ENCODE measurements at places on chromosomes 1 and 21.

DNA sequence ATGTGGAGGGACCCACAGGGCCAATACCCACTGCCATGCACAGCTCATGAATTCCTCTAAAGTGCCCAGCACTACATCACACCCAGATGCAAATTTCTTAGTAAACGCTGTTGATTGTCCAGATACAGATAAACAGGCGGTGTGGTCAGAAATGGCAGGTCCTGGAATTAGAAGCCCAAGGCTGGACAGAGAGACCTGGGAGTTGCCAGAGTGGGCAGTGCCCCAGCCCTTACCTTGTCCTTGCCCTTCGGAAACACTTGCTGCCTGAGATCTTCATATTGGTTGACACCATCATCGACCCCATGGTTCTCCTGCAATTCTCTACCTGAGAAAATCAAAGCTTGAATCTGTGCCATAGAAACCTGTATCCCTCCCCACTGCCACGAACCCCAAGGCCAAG, 149.3 kb upstream of the ETV3 start:
- DNase-seq, result no peak

DNA sequence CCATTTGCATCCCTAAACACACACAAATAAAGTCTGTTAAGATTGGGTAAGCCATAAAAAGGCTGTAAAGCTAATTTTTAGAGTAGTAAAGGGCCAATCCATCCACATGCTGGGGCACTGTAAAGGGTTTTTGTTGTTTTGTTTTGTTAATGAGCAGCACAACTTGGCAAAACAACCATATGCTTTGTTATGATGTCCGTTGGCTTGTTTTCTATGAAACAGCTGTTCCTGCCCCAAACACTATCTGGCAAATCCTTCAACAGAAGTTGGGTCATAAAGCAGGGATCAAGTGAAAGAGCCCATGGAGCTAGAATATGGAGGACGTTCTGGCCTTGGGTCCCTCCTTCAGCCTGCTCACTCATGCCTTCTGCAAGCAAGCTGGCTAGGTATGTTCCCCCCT, 183.6 kb downstream of the APP start:
- no peak for DNase-seq

DNA sequence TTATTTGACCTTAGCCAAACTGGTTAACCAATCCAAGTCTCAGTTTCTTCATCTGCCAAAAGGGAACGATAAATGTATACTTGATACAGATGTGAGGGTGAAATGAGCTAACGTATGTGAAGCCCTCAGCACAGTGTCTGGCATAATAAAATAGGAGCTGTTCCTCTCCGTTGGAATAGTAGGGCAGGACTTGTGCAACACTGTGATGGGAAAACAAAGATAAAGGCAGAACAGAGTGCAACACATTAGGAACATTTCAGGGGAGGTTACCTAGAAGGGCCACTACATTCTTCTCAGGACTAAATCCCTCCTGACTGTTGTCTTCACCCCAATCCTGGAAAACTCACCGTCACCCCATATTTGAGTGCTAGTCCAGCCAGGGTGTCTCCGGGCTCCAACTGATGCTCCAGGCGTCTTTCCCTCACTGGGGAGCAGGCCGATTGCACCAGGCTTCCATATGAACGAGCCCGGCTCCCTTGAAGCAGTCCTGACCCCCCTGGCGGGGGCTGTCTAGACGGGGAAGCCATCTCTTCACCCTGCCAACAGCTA, 896 bp downstream of the LYSMD1 start:
- DNase-seq, result no peak

DNA sequence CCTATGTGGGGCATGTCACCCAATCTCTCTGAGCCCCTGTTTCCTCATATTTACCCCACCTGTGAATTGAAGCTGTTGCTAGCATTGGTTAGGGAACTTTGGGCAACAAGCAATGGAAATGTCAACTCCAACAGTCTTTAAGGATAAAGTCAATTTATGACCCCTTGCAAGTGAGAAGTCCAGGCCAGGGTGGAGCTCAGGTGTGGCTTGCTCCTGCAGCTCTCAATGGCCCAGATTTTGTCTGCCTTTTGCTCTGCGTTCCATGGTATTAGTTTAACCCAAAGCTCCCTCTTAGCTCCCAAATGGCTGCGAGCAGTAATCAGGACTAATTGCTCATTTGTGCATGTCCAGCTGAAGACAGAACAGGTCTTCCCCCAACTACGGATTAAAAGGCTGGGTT, 70.4 kb upstream of the ABCG1 start:
- DNase-seq, result no peak

DNA sequence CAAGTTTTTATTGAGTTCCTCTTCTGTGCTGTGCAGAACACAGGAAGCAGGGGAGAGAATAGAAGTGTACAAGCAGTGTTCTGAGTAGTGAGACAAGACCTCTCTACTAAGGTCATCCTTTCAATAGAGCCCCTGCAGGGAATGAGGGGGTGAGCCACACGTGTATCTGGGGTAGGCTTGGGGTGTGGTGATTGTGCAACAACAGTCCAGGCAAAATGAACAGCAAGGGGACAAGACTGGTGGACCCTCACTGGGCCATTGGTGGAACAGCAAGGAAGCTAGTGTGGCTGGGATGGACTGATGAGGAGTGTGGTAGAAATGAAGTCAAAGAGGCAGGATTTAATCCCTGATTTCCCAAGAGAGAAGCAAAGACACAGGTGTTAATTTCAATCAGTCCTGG, 8.2 kb upstream of the BMP8A start:
- no peak for DNase-seq

DNA sequence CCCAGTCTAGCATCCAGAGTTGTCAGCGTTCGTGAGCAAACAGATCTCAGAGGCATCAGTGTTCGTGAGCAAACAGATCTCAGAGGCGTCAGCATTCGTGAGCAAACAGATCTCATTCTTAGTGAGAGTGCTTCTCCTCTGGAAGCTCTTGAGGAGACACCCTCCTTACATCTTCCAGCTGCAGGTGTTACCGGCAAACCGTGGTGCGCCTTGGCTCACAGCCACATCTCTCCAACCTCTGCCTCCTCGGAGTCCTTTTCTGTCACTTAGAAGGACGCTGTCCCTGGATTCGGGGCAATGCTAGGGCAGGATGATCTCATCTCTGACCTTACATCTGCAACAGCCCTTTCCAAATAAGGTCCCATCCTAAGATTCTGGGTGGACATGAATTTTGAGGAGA, 14.6 kb upstream of the UMODL1 start:
- DNase-seq, result no peak

- no peak for DNase-seq
Measured at GRCh38 chr1:1603671-1604373, 3.9 kb upstream of the FNDC10 start.

DNA sequence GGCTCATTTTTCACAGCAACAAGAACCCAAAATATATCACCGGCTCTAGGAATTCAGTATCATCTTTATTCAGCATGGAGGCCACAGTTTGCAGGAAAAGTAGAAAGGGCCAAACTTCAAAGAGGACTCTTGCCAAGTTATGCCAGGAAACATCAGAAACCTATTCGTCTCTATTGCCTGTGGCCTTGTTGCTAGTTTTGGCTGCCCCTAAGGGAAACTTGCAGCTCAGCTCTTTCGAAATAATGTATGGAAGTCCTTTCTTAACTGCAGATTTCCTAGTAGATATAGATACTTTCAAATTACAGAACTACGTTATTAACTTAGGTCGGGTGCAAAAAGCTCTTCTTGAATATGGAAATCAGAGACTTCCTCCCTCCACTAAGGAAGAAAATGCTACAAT, 4.2 kb upstream of the NENF start:
- DNase-seq, result no peak

DNA sequence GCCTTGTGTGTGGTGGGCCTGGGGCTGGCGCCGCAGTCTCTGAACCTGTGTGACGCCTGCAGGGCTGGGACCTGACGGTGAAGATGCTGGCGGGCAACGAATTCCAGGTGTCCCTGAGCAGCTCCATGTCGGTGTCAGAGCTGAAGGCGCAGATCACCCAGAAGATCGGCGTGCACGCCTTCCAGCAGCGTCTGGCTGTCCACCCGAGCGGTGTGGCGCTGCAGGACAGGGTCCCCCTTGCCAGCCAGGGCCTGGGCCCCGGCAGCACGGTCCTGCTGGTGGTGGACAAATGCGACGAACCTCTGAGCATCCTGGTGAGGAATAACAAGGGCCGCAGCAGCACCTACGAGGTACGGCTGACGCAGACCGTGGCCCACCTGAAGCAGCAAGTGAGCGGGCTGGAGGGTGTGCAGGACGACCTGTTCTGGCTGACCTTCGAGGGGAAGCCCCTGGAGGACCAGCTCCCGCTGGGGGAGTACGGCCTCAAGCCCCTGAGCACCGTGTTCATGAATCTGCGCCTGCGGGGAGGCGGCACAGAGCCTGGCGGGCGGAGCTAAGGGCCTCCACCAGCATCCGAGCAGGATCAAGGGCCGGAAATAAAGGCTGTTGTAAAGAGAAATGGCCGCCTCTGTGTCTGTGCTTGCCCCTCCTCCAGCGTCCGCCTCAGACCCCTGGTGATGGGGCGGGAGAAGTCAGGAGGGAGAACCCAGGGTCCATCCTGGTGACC, 788 bp downstream of the ISG15 start:
- DNase-seq, result peak; percentile 33

Data from activated effector memory CD4-positive, alpha-beta T cell treated with Interleukin-2 at 50 U/mL for 16 hours (primary cell).